PC-9 (cell line): ENCODE measurements at places on chromosomes 1 and 21. TPM values are rescaled to one million over a fixed set of nuclear protein-coding genes. Genes with fewer than 3 reads are reported as not detected.

GRCh38 chr1:204316164-204316563, 43.6 kb downstream of the PLEKHA6 start:
- no peak for DNase-seq

DNA sequence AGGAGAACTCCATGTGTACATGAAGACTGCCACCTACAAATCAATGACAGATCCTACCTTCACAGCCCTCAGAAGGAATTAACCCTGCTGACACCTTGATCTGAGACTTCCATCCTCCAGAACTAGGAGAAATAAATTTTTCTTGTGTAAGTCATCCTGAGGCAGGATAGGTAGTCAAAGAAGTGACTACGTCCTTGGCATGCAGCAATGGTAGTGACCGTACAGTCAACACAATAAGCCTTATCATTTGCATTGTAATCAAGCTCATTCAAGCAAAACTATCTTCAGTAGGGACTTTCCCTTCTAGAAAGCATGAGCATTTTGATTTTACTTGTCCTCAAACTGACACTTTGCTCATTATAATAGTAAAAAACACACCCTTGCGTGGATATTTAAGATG, 64.0 kb upstream of the KCNK1 start:
- DNase-seq: no peak

DNA sequence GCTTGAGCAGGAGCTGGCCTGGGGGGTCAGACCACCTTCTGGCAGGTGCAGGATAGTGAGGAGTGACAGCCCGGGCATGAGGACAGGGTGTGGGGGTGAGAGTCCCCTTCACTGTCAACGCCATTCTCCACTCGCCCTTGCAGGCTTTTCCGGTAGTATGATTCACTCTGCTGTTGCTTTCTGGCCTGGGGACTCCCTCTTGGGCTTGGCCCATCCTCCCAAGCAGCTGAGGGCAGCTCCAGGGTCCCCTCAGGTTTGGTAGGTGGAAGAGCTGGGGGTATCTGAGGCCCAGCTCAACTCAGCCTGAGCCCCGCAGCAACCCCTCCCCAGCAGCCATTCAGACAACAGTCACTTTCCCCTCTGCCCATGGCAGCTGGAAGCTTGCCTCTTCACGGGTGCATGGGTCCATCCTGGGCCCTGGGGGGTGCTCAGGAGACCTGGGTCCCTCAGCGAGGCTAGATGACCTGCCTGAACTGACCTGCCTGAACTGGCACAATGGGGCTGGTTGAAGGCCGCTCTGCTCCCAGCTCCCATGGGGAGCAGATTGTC, 1.3 kb downstream of the CLDN19 start:
- no peak for DNase-seq

DNA sequence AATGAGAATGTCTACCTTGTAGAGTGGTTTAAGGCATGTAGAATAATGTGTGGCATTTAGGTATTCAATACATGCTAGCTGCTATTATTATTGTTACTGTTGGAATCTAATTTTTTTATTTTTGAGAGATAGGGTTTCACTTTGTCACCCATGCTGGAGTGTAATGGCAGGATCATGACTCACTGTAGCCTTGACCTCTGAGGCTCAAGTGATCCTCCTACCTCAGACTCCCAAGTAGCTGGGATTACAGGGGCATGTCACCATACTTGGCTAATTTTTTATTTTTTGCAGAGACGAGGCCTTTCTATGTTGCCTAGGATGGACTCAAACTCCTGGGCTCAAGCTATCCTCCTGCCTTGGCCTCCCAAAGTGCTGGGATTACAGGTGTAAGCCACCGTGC, 61.9 kb downstream of the EPB41 start:
- DNase-seq: no peak

DNA sequence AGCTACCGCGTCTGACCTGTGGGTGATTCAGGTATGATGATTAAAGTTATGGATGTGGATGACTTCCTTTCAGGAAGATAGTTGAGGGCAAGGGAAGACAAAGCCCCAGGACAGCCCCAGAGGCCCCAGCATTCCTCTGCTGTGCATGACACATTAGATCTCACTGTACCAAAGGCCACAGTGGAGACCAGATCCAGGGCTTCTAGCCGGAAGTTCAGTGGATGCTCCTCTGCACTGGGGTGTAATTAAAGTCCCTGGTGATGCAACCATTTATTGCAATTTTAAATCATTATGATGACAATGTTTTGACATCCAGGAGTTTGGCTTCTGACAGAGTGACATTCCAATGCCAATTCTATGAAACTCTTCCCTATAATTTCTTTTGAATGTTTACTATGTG, 5.0 kb downstream of the C4BPA start:
- peak; percentile 70 for DNase-seq

GRCh38 chr1:54937469-54937868, 43.0 kb upstream of the TMEM61 start:
- no peak for DNase-seq

DNA sequence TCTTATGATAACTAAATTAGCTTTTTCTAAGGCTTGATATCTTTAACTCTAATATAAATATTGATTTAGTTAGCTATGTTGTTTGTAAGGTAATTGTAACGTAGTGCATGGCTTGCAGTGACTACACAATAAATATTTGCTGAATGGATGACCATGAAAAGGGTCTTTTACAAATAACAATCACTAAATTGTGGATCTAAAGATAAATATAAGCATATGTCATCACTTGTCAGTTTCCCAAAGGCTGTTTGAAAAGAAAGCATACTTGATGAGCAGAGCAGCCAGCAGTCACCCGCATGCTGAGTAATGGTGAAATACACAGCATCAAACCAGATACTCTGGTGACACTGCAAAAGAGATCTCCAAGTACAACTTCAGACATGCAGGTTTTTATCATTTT, 92.5 kb upstream of the FMN2 start:
- DNase-seq: no peak

DNA sequence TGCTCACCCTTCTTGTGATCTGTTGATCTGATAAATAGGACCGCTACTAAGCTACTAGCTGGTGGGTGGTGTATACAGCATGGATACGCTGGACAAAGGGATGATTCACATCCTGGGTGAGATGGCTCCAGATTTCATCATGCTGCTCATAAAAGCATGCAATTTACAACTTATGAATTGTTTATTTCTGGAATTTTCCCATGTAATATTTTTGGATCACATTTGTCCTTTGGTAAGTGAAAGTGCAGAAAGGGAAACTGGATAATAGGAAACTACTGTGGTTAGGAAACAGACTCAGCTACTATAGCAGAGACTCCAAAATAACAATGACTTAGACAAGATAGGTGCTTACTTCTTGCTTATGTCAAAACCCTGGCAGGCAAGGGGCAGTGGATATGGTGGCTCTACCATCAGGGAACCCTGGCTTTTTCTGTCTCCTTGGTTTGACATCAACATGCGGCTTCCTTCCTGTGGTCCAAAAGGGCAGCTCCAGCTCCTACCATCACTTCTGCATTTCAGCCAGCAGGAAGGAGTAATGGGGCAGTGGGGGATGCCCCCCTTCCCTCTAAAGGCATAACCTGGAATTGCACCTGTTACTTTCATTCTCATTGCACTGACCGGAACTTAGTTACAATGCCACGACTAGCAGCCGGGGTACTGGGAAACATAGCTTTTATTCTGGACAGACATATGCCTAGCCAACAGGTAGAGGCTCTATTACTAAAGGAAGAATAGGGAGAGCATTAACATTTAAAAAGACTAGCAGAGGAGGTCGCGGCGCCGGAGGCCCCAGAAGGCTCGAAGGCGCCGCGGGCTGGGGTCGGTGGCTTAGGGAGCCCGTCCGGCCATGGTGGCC, 13.8 kb upstream of the AK2 start:
- peak; percentile 80 for DNase-seq

- no peak for DNase-seq
Observed at GRCh38 chr1:19169642-19170041, 40.4 kb downstream of the UBR4 start.

DNA sequence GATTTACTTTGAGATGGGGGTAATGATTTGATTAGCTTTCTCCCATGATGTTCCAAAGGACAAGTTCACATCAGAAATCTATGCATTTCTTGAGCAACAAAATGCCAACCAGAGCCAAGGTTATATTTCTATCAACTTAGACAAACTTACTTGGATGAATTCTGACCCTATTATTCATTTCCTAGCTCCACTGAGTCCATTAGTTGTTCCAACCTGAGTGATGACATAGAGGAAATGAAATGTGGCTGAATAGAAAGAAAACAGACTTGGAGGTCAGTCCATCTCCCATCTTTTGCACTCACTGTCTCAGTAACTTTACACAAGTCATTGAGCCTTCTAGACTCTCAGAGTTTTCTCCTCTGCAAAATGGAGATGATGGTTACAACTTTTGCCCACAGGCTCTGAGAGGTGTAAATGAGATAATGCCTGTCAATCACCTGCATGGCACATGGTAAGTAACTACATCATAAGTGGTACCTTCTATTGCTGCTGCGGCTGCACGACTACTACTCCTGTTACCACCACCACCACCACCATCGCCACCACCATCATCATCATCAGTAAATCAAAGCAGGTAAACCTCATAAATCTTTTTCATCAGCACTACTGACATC, 98.2 kb downstream of the PTPN14 start:
- DNase-seq: no peak

DNA sequence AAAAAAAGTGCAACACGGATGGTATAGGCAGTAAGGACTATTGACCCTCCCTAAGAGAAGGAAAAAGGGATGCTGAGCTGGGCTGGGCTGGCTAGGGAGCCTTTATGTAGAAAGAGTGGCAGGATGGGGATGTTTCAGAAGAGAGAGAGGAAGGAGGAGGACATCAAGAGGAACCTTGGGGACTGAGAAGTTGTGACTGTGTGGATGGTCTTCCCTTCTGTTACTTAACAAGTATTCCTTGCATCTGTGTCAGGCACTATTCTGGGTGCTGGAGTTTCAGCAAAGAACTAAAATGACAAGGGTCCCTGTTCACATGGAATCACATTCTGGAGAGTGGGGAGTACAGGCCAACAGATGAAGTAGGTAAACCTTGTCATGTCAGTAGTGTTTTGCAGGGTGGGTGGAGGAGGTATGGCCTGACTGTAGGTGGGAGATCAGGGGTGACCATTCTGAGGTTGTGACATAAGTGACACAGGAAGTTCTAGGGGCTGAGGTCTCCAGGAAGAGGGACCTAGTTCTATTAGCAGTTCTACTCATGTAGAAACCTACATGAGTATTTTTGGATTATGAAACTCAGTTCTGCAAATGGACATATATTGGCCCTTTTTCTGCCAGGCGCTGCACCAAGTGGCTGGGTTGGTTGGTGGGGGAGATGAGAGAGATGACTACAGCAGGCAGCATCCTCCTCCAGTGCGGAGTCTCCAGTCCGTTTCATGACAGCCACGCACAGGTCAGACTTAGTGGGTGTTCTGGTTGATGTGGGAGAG, 53.8 kb downstream of the PRDM2 start:
- DNase-seq: no peak

DNA sequence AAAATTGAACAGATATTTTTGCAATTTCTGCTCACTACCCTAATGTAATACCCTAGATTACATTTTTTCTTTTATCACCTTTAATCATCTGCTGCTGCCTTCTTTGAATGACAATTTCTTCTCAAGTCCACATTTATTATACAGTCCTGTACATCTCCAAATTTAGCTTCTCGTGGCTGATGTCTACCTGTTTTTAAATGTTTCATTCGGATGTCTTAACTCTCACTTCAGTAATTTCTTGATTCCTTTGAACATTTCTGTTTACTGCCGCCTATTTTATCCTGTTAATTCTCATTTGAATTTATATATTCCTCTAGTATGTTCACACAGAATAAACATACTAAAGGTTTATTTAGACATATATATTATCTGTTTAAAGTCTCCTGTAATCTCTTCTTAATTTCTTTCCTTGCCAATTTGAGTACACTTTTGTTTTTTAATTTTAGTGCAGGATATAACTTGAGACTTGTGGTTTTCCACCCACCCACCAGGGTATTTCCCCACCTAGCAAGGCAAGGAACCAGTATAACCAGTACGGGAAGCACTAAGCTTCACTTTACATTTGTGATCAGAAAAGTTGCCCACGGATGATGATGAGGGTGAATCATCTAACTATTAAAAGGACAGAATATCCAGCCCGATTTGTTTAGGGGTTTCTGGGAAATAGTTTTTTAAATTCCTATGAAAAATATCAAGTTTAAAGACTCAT, 12.7 kb downstream of the INSL5 start:
- DNase-seq: peak; percentile 53

GRCh38 chr21:18522181-18522972, 118.8 kb upstream of the TMPRSS15 start:
- DNase-seq: no peak

- no peak for DNase-seq
Observed at GRCh38 chr1:167679714-167680113, 42.1 kb upstream of the MPZL1 start.

DNA sequence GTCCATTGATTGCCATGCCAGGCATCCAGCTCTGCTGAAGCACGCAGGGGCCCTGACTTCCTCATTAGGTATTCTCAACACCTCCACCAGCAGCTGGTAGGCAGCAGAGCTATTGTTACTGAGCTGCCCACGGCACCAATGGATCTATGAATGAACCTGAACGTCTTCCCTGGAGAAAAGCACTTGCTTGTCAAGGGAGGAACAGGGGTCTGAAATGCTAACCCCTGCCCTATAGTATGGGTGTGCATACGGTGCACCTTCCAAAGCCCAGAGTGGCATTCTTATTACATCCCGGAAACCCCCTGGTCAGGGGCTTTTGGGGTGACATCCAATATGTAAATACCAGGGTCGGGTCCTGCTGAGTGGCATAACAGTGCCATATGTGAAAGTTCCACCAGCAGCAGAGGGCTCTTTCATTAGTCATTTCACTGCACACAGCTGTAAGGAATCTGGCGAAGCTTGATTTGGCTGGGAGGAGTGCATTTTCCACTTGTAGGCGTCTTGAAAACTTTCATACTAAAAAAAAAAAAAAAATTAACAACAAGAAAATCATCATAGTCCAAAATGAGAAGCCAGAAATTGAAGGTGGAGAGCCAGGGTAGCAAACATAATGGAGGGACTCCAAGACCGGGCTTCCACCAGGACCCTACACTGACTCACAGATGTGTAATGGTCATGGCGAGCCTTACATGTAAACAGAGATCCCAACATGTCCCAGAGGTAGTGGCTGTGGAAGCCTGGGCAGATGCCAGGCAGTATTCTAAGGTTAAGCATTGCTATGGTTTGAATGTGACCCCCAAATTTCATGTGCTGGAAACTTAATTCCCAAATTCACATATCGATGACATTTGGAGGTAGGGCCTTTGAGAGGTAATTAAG, 58.8 kb upstream of the PRDX6 start:
- DNase-seq: no peak

OR2L2 gene
- 0.10 and 0.13 TPM in 2 replicates for total RNA-seq

CD55 gene
- 45.9 and 46.4 TPM in 2 replicates for total RNA-seq

NEXN gene
- 0.92 and 1.2 TPM in 2 replicates for total RNA-seq

ANGPTL3 gene
- not detected in 2 replicates for total RNA-seq

SH3BP5L gene
- total RNA-seq: 24.6 and 25.6 TPM in 2 replicates

PPM1J gene
- 6.0 and 7.7 TPM in 2 replicates for total RNA-seq

LCE3A gene
- not detected in 2 replicates for total RNA-seq

HCN3 gene
- 6.6 and 7.5 TPM in 2 replicates for total RNA-seq

CXADR gene
- total RNA-seq: 12.7 and 21.7 TPM in 2 replicates
